Astrocyte (in vitro differentiated cells and primary cell): ENCODE measurements at places on chromosomes 7 and 10.

DNA sequence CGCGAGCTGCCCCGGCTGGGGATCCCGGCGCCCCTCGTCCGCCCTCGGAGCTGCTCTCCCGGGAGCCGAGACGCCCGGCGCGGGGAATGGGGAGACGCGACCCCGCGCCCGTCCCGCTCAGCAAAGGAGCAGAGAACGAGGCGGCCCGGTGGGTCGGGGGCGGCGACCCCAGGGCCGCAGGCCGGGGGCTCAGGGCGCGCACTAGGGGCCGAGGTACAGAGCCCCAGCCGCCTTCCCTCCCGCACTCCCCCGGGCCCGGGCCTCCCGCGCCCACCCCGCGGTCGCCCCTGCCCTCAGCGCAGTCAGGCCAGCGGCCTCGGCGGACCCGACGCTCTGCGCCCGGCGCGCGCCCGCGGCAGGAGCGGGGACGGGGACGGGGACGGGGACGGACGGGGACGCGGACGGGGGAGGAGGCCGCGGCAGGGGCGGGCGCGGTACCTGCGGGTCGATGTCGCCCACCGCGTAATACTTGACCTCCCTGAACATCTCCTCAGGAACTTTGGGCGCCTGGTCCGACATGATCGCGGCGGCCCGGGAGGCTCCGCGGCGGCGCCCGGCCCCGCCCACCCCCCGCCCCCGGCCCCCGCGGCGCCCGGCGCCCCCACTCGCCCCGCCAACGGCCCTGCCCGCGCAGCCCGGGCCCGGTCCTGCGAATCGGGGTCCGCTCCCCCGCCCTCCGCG lies 373 bp downstream of the PAXIP1 start:
- H3K27me3 ChIP-seq: no peaks in the 10 kb centered on the region
- no peak for DNase-seq
- peak overlapping the region; percentile 67 for H3K4me3 ChIP-seq
- H3K27ac ChIP-seq: peak overlapping the region; percentile 94

- no peaks in the 10 kb centered on the region for H3K4me1 ChIP-seq
- no peak for DNase-seq
- H3K27ac ChIP-seq: no peak overlapping the region
- no peak overlapping the region for H3K4me3 ChIP-seq
Observed at GRCh38 chr10:79305515-79305914, 41.8 kb upstream of the PPIF start.

- H3K27ac ChIP-seq: peak overlapping the region; percentile 88
- no peak overlapping the region for H3K4me3 ChIP-seq
- peak; percentile 20 for DNase-seq
- no peaks in the 10 kb centered on the region for H3K27me3 ChIP-seq
- H3K36me3 ChIP-seq: no peaks in the 10 kb centered on the region
Observed at GRCh38 chr7:30468791-30469190, 9.8 kb downstream of the NOD1 start.

DNA sequence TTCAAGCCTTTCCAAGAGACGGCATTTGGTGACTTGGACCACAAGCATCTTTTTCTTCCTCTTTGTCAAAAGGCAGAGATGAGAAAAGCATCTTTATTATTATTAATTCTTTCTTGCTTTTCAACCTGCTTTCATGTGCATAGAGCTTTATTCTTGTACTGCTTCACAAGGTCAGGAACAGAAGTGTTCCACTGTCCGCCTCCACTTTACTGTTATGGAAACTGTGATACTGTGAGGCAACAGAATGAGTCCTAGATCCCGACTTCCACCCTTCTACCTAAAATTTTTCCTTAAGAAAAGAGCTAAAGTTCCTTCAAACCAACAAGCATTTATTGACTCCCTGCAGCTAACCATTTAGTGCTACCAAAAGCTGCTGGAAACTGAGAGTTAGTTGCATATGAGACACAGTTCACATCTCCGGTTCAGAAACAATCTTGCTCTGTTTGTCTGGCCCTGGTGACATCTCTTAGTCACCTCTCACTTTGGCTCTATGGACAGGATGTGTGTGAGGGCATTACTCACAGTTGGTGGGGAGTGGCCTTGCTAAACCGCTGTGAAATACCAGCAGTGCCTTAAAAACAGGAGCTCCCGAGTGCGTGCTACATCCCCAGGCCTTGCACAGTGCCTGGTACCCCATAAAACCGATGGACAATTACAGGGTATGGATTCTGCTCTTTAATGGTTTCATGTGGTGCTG lies 77.1 kb upstream of the TRIL start:
- H3K4me1 ChIP-seq: peaks cover 30% of the 10 kb centered on the region
- no peak overlapping the region for H3K4me3 ChIP-seq
- H3K27ac ChIP-seq: no peak overlapping the region
- DNase-seq: peak; percentile 92
- no peaks in the 10 kb centered on the region for H3K36me3 ChIP-seq

GRCh38 chr7:24574386-24574785 lies 1.1 kb downstream of the PALS2 start:
- peak overlapping the region; percentile 59 for H3K27ac ChIP-seq
- H3K4me3 ChIP-seq: peak overlapping the region; percentile 83
- peak; percentile 12 for DNase-seq
- H3K27me3 ChIP-seq: peaks cover 24% of the 10 kb centered on the region
- H3K36me3 ChIP-seq: no peaks in the 10 kb centered on the region
- H3K4me1 ChIP-seq: peaks cover 9% of the 10 kb centered on the region

DNA sequence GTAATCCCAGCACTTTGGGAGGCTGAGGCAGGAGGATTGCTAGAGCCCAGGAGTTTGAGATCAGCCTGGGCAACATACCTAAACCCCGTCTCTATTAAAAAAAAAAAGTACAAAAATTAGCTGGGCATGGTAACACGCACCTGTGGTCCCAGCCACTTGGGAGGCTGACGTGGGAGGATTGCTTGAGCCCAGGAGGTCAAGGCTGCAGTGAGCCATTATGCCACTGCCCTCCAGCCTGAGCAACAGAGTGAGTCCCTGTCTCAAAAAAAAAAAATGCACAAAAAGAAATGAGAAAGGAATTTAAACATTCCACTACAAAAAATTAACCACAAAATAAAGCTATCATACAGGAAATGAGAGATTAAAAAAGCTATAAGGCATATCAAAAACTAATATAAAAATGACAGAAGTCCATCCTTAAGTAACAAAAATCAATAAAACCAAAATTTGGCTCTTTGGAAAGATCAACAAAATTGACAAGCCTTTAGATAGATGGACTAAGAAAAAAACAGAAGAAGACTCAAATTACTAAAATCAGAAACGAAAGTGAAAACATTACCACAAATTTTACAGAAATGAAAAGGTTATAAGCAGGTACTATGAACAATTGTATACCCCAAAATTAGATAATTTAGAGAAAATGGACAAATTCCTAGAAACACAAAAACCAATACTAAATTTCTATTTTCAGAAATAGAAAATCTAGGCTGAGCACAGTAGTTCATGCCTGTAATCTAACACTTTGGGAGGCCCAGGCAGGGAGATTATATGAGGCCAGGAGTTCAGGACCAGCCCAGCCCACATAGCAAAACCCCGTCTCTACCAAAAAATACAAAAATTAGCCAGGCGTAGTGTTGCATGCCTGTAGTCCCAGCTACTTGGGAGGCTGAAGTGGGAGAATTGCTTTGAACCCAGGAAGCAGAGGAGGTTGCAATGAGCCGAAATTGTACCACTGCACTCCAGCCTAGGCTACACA lies 42.4 kb upstream of the NANOS1 start:
- DNase-seq: no peak
- no peaks in the 10 kb centered on the region for H3K36me3 ChIP-seq
- no peak overlapping the region for H3K27ac ChIP-seq
- H3K27me3 ChIP-seq: peaks cover 5% of the 10 kb centered on the region
- H3K4me3 ChIP-seq: no peak overlapping the region
- H3K4me1 ChIP-seq: no peaks in the 10 kb centered on the region

GRCh38 chr10:121428867-121429266 lies 169.4 kb downstream of the FGFR2 start:
- DNase-seq: no peak
- no peaks in the 10 kb centered on the region for H3K27me3 ChIP-seq
- no peaks in the 10 kb centered on the region for H3K36me3 ChIP-seq
- no peak overlapping the region for H3K4me3 ChIP-seq
- H3K27ac ChIP-seq: no peak overlapping the region
- H3K4me1 ChIP-seq: no peaks in the 10 kb centered on the region
